T-helper 2 cell (primary cell): ENCODE measurements at places on chromosomes 3 and 15.

GRCh38 chr15:33561967-33562366, 251.2 kb downstream of the RYR3 start:
- no peak for DNase-seq

- DNase-seq: no peak
These were observed 23.1 kb downstream of the ISG20 start for GRCh38 chr15:88661761-88662556.

- no peak for DNase-seq
These were observed 30.2 kb downstream of the CPNE4 start for GRCh38 chr3:132004571-132004970.

- DNase-seq: no peak
These were observed 37.9 kb downstream of the PPCDC start for GRCh38 chr15:75061272-75061671.

- DNase-seq: no peak
These were observed 104.1 kb downstream of the TPRA1 start for GRCh38 chr3:127486321-127486944.

GRCh38 chr15:99138491-99138982, 33.7 kb downstream of the SYNM start:
- DNase-seq: no peak

GRCh38 chr3:59442046-59442445, 392.2 kb upstream of the CFAP20DC start:
- DNase-seq: no peak

DNA sequence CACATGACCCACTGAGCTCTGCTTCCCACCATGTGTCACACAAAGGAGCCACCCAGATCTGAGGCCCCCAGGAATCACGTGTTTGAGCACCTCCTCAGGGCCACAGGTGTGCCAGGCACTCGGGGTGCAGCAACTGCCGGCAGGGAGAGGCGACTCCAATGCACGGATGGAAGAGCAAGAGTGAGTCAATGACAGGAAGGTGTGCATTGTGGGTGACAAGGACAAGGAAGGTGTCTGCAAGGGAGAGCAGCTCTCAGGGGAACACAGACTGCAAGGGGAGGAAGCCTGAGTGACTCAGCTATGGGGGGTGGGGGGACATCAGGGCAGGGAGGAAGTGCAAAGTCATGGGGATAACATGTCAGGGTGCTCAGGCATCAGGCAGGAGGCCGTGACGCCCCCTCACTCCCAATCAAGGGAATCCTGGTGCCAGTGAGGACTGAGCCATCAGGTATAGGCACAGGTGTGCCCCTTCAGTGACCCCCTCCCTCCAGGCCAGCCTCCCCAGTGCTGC, 67.4 kb downstream of the NUP210 start:
- no peak for DNase-seq

DNA sequence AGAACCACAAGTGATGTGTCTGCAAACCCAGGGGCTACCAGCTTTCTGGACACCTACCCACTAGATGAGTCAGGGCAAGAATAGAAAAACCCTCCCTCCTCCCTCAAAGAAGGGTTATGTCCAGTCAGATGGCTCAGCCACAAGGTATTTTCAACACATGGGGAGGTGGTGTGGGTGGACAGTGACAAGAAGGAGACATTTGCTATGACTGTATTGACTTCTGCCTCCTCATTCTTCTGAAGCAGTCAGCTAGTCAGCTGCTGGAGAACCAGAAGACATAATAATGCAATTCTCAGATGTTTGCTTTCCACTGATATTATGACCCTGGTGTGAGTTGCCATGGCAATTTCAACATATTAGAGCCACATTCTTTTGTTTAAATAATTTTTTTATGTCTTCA, 66.7 kb upstream of the GOLGA8B start:
- DNase-seq: no peak

GRCh38 chr3:100216713-100217112, 44.1 kb upstream of the TBC1D23 start:
- DNase-seq: no peak

DNA sequence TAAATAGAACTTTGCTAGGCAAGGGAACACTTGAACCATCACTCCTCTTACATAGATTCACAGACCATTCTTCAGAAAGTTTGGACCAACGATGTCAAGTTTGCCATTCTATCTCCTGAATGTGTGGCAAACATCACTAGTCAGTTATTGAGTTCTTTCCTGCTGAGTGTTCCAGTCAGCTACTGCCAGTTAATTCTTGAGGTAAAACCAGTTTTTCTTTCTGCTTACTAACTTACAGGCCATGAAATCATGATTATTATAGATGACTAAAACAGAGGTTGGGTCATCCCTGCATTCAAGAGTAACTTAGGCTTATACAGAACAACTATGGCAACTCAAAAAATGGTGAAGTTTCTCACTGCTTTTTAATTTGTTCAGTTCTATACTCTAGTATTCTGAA, 88.2 kb downstream of the AP4E1 start:
- no peak for DNase-seq

GRCh38 chr3:168843481-168843880, 747.8 kb upstream of the GOLIM4 start:
- DNase-seq: no peak

GRCh38 chr15:80031841-80032240, 27.6 kb upstream of the ZFAND6 start:
- no peak for DNase-seq

- DNase-seq: no peak
These were observed 165.8 kb downstream of the VPS8 start for GRCh38 chr3:184977796-184978195.

GRCh38 chr15:70580958-70581357, 182.4 kb downstream of the UACA start:
- DNase-seq: no peak

GRCh38 chr3:41424543-41425300, 225.4 kb downstream of the CTNNB1 start:
- no peak for DNase-seq

DNA sequence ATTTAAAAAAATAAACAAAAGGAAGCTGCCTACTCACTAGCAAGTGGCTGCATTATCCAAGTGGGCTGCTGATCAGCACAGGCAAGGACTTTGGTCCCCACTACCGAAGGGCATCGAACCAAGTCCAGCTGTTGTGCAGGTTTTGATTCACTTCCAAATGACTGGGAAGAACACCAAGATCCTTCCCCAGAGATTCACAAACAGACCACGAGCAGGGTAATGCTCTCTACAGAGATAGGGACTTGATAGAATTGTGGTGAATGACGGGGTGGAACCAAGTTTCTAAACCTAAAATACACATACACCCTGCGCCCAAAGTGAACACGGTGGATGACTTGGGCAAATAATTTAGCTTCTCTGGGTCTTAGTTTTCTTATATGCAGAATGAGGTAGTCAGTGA, 203.7 kb upstream of the ICE2 start:
- no peak for DNase-seq

DNA sequence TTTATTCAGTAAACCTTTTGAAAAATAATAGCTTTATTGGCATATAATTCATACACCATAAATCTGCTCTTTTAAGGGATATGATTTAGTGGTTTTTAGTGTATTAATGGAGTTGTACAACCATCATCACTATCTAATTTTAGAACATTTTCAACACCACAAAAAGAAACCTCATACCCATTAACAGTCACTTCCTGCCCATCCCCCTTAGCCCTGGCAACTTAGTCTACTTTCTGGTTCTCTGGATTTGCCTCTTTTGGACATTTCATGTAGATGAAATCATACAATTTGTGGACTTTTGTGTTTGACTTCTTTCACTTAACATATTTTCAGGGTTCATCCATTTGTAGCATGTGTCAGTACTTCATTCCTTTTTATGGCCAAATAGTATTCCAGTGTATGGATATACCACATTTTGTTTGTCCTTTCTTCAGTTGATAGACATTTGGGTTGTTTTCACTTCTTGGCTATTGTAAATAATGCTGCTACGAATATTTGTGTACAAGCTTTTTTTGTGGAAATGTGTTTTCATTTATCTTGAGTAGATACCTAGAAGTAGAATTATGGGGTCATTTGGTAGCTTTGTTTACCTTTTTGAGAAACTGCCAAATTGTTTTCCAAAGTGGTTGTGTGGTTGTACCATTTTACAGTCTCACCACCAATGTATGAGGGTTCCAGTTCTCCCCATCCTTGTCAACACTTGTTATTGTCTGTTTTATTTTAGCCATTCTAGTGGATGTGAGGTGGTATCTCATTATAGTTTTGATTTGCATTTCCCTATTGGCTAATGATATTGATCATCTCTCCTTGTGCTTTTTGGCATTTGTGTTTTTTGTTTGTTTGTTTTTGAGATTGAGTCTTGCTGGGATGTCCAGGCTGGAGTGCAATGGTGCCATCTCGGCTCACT, 45.8 kb downstream of the SMAD3 start:
- no peak for DNase-seq

GRCh38 chr15:64131547-64131946, 20.0 kb upstream of the SNX22 start:
- DNase-seq: no peak

DNA sequence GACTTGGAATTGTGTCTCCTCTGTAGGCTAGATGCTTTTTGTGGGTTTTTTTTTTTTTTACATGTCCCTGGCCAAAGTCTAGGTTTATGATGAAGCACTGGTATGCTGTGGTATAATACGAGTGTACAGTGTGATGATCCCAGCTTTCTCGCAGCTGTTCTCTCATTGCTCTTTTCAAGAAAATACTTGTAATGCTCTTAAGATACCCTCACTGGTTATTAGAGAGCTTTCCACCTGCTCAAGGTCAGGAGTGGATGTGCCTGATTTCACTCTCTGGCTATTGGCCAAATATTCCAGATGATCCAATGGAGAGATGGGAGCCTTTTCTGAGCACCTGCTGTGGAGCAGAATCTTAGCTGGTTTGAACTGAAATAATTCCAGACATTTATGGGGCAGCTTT, 215.1 kb downstream of the MYRIP start:
- no peak for DNase-seq

DNA sequence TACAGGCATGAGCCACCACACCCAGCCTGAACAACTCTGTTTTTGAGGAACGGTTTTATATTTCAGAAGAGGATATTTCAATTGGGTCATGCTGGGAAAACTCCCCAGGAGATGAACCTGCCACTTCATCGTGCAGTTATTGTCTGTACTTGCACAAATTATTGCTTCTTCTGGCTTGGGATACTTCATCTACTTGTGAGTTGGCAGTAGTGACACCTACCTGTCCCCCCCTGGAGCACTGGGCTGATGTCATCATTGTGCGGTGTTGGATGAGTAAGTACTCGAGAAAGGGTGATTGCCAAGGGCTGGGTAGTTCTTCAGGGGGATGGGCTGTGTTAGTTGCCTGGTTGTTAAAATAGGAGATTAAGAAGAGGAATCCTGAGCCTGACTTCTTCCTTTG, 85.1 kb upstream of the SAMMSON start:
- no peak for DNase-seq

GRCh38 chr3:153970741-153971347, 150.3 kb upstream of the ARHGEF26 start:
- DNase-seq: no peak

DNA sequence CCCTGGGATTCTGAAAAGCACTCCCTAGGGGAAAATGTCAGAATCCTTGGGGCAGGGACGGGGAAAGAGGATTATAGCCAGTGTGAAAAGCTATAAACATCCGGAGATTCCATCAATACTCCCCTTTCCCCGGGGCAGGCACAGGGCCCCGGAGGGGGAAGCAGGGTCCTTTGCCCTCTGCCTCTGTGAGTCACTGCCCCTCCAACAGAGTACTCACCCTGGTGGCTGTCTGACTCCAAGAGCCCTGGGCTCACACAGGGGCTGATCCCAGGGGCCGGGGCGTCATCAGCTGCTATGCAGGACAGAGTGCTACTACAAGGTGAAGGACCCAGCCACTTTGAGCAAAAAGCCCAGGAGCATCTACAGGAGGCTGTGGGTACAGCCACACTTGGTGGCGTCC, 133.0 kb upstream of the PRR20G start:
- DNase-seq: no peak

GRCh38 chr3:181578743-181579142, 133.0 kb upstream of the SOX2 start:
- DNase-seq: no peak

DNA sequence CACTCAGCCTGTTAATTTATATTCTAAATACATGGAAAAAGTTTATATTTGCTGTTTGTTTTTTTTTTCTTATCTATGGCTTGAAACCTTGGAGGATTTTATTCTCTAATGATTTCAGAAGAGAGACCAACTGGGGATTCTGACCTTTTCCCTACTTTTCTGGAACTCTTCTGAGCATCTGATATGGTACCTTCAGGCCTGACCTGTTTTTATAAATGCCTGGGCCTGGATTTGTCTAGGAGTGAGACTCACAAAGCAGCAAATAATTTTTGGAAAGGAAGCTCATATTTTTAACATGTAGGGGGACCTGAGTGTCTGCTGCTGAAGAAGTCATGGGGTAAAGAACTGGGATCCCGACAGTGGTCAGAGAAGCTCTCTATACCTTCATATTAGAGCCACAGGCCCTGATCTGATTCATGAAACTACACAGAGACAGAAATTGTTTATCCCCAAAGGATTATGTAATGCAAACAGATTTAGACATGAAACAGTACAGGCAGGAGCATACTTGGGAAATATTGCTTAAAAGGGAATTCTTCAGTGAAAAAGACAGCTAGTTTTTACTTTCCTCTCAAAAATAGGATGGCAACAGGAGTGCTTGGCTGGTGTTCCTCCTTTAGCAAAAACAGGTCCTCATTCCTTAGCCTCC, 15.9 kb downstream of the PPM1L start:
- DNase-seq: no peak

DNA sequence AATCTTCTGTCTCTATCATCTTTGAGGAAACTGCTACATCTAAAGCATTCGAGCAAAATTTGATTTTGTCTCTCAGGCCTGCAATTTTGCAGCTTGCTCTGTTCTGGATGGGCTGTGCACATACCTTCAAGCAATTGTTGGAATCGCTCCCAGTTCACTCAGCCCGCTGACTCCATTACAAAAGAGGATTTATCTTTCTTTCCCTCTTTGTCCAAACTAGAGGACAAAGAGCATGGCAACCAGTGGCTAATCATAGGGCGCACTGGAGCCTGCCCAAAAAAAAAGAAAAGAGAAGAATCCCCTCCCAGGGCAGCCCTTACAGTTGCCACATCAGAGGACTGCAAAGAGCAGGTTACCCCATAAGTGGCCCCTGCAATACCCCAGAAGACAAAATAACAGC, 49.0 kb upstream of the DUT start:
- no peak for DNase-seq

- DNase-seq: no peak
These were observed 48.9 kb downstream of the NIPA2 start for GRCh38 chr15:22887157-22887951.

DNA sequence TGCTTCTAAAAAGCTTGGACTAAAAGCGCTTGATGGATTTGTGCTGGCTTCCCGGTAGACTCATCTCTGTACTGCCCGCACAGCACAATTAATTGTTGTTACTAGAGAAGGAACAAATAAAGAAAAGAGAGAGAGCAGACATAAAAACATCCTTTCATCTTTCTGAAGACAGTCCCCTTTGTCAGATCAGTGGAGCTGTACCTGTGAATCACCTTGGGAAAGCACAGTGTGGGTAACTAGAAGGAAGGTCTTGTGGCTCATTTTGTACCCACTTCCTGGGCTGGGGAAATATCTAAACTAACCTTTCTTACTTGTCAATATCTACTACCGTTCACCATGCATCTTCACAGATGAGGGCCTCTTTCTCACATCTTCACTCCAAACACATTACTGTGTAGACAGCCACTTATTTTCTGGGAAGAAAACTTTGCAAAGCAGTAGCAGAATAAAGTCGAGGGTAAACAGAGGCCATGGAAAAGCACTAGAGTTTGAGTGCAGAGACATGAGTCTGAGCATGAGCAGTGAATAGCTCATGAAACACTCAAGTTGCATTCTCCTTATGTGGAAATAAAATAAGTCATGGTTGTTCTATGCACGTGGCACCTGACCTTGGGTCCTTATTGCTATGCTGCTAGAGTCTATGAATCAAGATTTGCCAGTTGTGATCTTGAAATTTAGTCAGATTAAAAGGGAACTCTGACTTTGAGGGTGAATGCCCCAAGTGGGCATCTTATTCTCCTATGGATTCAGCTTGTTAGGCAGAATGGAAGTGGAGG, 169.3 kb downstream of the LPP start:
- DNase-seq: no peak
